ELR (cell line): ENCODE measurements at places on chromosomes 11 and 22.

DNA sequence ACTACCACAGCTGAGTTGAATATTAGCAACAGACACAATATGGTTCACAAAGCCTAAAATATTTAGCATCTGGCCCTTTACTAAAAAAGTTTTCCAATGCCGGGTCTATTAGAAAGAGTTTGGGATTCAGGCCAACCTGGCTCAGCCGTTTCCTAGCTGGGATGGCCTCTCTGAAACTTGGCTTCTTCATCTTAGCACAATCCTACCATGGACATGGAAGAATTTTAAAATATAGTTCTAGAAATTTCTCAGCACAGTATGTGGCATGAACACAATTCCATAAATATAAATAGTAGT lies 103.8 kb downstream of the RRAS2 start:
- DNase-seq: no peak

DNA sequence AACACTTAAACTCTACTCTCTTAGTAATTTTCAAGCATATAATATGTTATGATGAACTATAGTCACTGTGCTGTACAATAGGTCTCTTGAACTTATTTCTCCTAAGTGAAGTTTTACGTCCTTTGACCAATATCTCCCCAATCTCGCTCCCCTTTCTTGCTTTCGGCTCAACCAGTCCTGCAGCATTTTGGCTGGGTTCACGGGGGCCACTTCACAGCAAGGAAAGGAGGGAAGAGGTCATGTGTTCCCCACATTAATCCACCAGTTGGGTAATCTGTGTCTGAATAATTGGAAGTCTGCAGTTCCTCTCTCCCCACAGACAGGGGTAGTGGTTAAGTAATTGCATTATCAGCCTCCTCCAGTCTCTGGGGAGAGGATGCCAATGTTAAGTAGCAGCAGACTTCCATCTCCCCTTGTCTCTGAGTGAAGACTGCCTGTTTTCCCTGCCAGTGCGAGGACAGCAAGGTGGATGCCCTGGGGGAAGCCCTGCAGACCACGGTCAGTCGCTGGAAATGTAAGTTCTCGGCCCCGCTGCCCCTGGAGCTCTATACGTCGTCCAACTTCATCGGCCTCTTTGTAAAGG lies 59.2 kb upstream of the CRTAM start:
- DNase-seq: no peak

GRCh38 chr11:6498121-6498520 lies 1.0 kb downstream of the DNHD1 start:
- DNase-seq: no peak

DNA sequence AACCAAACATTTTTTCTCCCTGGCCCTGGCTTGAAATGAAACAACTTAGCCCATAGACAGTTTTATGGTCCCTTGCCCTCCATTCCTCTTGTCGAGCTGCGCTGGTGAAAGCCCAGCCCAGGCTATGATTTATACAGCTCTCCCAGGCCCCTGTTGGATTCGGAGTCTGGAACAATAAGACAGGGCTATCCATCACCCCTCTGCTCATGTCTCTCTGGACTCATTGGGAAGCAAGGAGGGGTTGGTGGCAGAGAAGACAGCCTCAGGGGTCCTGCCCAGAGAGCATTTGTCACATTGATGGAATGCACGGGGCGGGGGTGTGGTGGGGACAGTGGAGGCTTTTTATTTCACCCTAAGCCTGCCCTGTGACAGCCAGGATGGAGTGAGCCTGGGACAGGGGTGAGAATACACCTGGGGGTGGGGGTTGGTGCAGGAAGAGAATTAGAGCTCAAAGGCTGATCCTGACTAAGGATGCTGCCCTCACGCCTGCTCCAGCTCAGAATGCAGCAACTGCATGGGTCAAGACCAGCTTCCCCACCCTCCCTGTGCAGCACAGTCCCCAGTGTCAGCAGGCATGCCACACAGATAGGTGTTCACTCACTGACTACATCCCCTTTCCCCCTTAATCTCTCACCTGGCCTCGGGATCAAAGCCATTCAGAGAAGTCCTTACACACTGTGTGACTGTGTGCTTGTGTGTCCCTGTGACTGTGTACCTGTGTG lies 10.0 kb upstream of the PKNOX2 start:
- DNase-seq: no peak

DNA sequence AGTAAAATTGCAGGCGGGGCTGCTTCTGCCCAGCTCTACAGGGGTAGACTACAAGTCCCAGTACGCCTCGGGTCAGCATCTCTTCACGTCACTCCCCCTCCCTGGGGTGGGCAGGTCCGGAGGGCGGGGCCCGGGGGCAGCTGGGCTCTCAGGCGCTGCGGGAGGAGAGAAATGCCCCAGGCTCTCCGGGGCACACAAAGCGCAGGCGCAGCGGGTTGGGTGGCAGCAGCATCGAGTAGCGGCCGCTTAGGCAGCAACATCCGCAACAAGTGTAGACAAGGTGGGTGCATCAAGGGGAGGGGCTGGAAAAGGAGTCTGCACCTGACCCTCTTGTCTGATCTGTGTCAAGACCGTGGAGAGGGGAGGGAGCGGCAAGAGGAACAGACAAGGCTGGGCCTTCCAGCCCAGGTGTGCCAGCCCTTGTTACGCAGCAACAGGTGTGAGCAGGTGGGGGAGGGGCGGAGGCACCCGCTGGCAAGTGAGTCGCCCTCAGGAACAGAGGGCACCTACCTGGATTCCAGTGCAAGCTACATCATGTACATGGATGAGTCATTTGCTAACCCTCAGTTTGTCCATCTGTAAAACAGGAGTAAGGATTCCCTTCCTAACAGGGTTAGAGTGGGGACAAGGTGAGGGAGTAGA lies 1.2 kb downstream of the PLEKHB1 start:
- peak; percentile 83 for DNase-seq

- peak; percentile 47 for DNase-seq
These were observed 163.4 kb downstream of the INSC start for GRCh38 chr11:15278128-15278527.

DNA sequence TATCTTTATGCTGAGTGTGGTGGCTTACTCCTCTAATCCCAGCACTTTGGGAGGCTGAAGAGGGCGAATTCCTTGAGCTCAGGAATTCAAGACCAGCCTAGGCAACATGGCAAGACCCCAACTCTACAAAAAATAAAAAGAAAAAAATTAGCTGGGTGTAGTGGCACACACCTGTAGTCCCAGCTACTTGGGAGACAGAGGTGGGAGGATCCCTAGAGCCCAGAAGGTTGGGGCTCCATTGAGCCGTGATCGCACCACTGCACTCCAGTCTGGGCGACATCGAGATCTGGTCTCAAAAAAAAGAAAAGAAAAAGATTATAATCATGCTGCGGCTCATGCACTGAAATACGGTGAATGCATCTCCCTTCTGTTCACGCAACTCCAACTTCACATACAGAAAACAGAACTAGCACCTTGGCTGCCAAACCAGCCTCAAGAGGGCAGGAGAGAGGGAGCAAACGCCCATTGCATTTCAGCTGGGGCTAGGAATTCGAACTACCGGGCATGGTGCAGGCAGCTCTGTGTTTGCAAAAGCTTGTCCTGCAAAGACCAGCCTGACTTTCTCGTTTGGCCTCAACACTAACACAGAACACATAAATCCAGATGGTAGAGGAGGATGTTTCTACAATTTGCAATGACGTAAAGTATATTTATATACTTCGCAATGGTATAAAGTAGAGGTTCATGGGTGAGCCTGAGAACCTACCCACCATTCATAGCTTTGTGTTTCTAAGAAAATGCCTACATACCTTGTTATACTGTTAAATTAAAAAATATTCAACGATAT lies 6.3 kb upstream of the SYNGR1 start:
- DNase-seq: peak; percentile 69

DNA sequence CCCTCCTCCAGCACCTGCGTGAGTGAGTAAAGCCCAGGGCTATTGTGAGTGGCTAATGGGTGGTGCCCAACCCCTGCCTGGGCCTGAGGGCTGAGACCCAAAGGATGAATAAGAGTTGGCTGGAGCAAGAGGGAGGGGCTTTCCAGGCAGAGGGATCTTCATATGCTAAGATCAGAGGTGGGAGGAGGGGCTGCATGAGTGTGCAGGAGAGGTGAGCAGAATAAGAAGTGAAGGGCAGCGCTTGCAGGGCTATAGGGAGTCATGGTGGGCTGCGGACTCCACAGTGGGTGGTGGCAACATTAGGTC lies 3.9 kb downstream of the EMID1 start:
- DNase-seq: no peak

DNA sequence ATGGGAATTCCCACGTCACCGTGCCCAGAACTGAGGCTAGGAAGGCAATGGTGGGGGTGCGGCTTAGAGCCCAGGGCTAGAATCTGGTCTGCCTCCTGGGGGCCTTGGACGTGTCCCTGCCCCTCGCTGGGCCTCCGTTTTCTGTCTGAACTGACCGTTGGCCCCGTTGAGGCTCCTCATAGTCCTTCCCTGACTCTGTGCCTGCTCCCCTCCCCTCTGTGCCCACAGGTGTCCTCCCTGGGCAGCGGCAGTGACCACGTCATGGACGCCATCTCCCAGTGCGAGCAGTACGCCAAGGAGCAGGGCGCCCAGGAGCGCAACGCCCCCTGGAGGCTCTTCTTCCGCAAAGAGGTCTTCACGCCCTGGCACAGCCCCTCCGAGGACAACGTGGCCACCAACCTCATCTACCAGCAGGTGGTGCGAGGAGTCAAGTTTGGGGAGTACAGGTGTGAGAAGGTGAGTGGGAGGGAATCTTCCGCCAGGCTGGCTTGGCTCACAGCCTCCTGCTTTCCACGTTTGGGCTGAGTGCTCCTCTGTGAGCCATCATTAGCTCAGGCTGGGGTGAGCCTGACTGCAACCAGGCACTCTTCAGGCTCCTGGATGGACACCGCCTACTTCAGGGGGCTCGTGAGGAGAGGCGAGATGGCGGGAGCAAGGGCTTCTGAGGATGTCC lies 63.9 kb downstream of the MYO7A start:
- peak; percentile 58 for DNase-seq

- no peak for DNase-seq
These were observed 189.1 kb upstream of the FAT3 start for GRCh38 chr11:92035488-92035887.

GRCh38 chr22:43047605-43048004 lies 32.7 kb upstream of the PACSIN2 start:
- no peak for DNase-seq
